Testis (tissue), 5 donors: ENCODE measurements at places on chromosomes 7 and 10. TPM values are rescaled to one million over a fixed set of nuclear protein-coding genes. Genes with fewer than 3 reads are reported as not detected.

- H3K4me3 ChIP-seq: no peak overlapping the region
- no peak overlapping the region for H3K27ac ChIP-seq
- H3K4me1 ChIP-seq: no peaks in the 10 kb centered on the region
- H3K27me3 ChIP-seq: no peaks in the 10 kb centered on the region
Observed at GRCh38 chr10:96292971-96293920, 11.0 kb upstream of the DNTT start.

Gene TMEM176A
- total RNA-seq: 1.6 TPM

Gene TMEM229A
- 51.0 TPM for total RNA-seq

Gene CALHM3
- total RNA-seq: 0.39 TPM

DNA sequence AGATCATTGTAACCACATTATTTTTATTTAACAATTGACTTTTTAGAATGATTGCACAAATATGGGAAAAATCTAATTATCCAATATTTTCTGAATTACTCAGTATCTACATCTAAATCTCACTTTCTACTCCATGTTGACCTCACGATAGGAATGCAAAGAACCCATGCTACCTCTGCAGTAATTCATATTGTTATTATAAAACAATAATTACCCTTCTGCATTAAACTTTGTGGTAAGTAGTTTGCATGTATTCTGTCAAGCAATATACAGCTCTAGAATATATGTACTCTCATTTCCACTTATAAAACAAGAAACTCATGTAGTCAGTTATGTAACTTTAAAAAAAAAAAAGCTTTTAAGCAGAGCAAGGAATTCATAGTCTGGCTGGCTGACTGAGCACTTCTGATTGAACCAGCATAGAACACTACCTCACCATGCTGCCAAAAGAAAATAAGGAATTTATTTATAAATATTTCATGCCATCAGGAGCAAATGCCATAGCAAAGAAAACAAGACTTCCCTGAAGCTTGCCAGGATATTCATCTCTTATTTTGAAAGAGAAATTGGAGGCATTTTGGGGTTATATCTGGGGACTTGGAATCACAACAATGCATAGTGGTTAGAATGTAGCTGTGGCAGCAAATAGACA lies 895.7 kb downstream of the XPNPEP1 start:
- H3K27ac ChIP-seq: no peak overlapping the region
- no peak for DNase-seq
- no peaks in the 10 kb centered on the region for H3K27me3 ChIP-seq
- no peaks in the 10 kb centered on the region for H3K4me1 ChIP-seq
- no peaks in the 10 kb centered on the region for H3K36me3 ChIP-seq
- no peak overlapping the region for H3K4me3 ChIP-seq

Gene UTF1
- 18.6 TPM for total RNA-seq

Gene SHH
- not detected for total RNA-seq

Gene PTPRE
- total RNA-seq: 15.3 TPM

Gene PTF1A
- 5.0 TPM for total RNA-seq

Gene PAX4
- 0.55 TPM for total RNA-seq

GRCh38 chr7:42065942-42066341 lies 171.1 kb downstream of the GLI3 start:
- no peaks in the 10 kb centered on the region for H3K36me3 ChIP-seq
- no peak for DNase-seq

Gene NAT16
- 0.50 TPM for total RNA-seq
